Hindlimb muscle (tissue), 1 donor: ENCODE measurements at places on chromosomes 4 and X. TPM values are rescaled to one million over a fixed set of nuclear protein-coding genes. Genes with fewer than 3 reads are reported as not detected.

DNA sequence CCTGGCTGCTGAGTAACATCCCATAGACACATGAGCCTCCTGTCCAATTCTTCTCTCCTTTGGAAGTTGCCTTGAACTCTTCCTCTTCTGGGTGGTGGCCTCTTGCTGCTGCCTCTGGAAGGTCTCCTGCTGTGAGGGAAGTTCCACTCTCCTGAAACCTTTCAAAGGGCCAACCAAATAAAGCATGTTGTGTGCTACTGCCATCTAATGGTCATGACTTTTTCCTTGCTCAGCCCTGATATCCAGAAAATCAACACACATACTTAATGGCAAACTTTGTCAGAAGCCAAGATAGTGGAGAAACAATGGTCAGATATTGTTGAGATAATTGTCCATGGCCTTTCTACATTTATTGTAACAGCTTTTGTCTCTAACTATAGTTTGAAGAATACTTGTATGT is 19.1 kb upstream of the ZXDA start:
- no peak for DNase-seq

Gene CD40LG
- polyA plus RNA-seq = not detected

DNA sequence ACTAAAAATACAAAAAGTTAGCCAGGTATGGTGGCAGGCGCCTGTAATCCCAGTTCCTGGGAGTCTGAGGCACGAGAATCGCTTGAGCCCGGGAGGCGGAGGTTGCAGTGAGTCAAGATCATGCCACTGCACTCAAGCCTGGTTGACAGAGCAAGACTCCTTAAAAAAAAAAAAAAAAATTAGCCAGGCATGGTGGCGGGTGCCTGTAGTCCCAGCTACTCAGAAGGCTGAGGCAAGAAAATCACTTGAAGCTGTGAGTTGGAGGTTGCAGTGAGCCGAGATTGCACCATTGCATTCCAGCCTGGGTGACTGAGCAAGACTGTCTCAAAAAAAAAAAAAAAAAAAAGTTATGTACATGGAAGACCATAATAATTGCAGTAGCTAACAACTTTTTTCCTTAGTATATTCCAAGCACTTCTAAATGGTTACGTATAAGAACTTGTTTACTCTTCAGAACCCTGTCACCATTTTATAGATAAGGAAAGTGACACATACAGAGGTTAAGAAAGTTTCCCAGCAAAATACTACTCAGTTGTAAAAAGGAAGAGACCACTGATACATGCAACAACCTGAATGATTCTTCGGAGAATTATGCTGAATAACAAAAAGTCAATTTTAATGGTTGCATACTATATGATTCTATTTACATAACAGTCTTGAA is 24.5 kb downstream of the RUFY3 start:
- no peak for DNase-seq

Gene RAB39B
- polyA plus RNA-seq = 0.40 TPM
